ENCODE measurements at places on chromosomes 16 and 17.

DNA sequence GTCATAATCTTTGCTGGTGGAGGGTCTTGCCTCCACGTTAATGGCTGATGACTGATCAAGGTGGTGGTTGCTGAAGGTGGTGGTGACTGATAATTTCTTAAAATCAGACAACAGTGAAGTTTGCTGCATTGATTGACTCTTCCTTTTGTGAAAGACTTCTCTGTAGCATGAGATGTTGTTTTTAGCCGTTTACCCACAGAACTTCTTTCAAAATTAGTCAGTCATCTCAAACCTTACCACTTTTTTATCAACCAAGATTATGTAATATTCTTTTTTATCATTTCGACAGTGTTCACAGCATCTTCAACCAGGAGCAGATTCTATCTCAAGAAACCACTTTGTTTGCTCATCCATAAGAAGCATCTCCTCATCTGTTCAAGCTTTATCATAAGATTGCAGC is 5.9 kb downstream of the UQCRC2 start:
- no peak for DNase-seq

DNA sequence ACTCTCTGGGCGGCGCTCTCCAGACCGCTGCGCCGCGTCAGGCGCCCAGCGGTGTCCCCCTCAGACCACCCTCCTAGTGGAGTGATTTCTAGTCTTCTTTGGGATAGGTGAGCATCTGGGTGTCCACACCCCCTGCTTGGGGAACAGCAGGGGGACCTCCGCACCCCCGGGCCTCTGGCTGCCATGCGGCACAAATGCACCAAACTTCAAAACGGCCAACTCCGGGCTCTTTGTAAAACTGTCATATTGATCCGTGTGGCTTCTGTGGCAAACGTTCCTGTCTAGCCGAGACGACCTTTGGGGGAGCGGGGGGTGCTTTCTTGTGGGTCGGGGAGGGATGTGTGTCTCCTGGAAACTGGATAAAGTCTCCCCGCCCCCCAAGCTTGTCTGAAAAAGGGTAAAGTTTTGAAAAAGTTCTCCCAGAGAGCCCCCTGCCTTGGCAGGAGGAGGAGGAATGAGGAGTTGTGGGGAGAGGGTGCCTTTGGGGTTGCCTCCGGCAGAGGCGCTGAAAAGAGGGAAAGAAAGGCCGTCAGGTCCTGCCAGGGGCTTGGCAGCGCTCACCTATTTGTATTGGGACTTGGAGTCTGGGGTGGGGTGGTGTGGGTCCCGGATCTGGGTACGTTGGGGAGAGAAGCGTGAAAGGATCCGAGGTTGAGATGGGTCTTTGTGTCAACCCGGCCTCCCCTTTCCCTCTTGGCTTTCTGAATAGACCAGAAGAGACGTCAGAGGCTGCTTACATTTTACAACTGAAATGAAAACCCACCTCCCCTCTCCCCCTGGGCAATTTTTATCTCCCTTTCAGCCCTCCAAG is 2.2 kb upstream of the CHD3 start:
- peak; percentile 25 for DNase-seq

DNA sequence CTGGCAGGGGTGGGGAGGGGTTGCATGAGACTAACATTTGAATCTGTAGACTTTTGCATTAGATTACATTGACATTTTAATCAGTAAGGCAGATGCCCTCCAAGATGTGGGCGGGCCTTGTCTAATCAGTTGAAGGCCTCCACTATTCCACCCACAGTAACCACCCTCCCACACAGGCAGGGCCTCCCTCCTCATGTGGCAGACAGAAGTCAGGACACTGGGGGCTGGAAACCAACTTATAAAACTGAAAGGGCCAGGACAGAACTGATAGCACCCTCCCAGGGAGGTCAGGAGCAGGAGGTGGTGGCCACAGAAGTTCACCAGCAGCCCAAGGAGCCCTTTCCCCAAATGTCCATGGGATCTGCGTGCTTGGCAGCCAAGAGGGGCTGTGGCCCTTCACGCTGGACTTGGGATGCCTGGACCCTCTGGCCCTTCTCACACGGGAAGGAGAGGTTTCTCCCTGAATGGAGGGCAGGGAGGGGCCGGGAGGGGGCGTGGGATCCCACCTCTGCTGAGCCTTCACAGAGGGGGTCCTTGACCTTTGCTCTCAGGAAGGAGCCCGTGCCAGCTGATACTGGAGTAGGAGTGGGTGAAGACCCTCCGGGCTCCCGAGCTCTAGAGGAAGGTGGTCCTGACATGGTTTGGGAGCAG is 4.6 kb downstream of the PYCR1 start:
- no peak for DNase-seq

DNA sequence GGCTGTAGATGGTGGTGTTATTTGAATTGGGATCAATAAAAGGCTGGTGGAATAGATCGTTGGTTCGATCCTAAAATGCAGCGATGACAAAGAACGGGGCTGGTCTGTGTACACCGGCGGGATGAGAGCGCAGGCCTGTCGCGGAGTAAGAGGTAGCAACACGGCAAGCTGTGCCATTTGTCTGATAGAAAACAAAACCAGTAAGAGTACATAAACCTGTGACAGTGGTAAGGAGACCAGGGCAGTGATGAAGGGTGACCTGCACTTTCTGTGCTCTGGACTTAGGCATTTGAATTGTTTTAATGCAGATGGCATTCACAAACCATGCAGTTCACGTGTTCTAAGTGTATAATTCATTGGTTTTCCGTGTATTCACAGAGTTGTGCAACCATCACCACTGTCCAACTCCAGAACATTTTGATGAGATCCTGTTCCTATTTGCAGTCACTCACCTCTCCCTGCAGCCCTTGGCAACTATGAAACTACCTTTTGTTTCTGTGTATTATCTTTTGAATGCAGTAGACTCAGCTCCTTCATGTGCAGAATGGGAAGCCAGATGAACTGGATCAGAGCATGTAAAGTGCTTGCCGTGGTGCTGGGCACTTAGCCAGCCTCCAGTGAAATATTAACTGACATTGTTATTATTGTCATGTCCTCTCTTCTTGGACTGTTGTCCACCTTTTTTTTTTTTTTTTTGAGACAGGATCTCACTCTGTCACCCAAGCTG is 286.1 kb downstream of the SNX29 start:
- DNase-seq = no peak

- peak; percentile 95 for DNase-seq
Measured at GRCh38 chr17:67421869-67422273, 44.8 kb downstream of the PITPNC1 start.

DNA sequence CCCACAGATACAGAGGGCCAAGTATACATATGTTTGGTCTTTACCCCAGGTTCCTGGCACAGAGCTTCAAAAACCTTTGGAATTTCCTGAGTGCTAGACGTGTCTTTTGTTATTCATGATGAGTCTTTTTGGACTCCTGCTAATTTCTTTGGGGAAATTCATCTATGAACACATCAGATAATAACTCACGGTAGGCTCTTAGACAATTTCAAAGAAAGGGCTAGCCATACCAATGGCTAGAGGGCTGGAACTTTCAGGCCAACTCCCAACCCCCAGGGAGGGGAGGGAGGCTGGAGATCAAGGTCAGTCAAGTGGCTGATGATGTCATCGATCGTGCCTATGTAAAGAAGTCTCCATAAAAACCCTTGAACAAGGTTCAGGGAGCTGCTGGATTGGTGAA is 101.9 kb downstream of the STX8 start:
- DNase-seq = peak; percentile 21

GRCh38 chr17:73952082-73952479 is 251.4 kb upstream of the RPL38 start:
- no peak for DNase-seq

GRCh38 chr16:10988879-10989278 is 44.5 kb downstream of the CLEC16A start:
- DNase-seq = no peak

- no peak for DNase-seq
Measured at GRCh38 chr16:85385463-85386331, 227.4 kb upstream of the GSE1 start.

DNA sequence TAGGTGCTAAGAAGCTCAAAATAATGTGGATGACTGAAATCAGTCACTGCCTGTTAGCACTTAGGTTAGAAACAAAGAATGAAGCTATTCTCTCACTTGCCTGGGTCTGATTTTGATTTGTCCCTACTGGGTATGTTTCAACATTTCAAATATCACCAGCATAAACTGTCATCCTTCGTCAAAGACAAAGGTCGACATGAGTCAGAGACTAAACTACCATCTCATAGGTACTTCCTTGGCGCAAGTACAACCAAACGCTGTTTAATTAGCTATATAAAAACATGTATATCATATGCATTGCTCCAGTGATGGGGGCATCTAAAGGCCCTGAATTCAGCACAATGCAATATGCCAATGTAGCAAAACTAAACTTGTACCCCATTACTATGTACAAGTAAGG is 4.0 kb downstream of the AKTIP start:
- no peak for DNase-seq

GRCh38 chr17:41870627-41871026 is 5.4 kb upstream of the KLHL11 start:
- DNase-seq = no peak

- DNase-seq = peak; percentile 12
Measured at GRCh38 chr17:76793775-76794174, 55.9 kb downstream of the MFSD11 start.

DNA sequence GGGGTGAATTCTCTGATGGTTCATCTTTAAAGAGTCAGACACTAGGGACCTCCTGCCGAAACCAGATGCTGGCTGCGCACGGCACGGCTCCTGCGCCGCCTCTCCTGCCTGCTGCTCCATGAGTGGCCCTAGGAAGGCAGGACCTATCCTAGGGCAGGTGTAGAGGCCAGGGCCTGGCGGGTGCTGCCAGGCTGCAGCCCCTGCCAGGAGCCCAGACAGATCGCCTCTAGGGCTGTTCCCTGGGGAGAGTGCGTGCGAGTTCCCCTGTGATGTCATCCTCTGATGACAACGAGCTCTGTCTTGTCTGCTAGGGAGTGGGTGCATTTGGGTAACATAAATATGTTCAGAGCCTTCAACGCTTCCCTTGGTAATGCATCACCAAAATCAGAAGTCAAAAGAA is 23.9 kb downstream of the SLC38A10 start:
- DNase-seq = no peak

DNA sequence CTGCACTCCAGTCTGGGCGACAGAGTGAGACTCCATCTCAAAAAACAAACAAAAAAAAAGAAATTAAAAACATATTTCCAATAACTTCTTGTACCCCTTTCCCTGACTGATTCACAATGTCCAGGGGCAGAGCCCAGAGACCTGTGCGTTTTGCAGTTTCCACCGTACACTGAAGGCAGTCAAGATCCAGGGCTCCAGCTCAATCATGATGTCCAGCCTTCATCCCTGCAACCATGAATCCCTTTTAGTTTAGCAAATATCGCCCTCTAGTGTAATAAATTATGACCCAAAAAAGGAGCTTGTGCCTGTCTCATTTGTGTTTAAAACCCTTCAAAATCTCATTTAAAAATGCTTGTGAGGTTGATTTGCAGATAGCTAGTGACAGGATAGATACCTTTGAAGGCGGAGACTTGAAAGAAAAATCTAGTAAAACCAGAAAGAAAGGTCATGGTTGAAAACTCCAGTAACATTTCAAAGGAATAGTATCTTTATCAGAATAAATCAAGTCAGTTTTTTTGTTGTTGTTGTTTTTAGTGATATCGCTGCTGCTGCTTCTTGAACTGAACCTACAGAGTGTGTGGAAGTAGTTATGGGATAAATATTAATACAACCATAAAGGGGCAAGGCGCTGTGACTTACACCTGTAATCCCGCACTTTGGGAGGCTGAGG is 3.7 kb upstream of the ERN1 start:
- peak; percentile 72 for DNase-seq

- DNase-seq = peak; percentile 10
Measured at GRCh38 chr17:163514-164098, 17.8 kb downstream of the DOC2B start.

DNA sequence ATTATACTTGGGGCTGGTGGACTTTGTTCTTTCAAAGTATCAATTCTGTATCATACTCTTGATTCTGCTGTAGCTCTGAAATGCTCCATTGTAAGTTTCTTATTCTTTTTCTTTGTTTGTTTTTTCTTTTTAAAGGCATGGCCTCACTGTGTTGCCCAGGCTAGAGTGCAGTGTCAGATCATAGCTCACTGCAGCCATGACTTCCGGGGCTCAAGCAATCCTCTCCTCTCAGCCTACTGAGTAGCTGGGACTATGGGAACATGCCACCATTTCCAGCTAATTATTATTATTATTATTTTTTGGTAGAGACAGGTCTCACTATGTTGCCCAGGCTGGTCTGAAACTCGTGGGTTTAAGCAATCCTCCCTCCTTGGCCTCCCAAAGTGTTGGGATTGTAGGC is 38.9 kb upstream of the METTL9 start:
- no peak for DNase-seq
